NCI-H2171 (cell line): ENCODE measurements at places on chromosomes 1 and 21.

DNA sequence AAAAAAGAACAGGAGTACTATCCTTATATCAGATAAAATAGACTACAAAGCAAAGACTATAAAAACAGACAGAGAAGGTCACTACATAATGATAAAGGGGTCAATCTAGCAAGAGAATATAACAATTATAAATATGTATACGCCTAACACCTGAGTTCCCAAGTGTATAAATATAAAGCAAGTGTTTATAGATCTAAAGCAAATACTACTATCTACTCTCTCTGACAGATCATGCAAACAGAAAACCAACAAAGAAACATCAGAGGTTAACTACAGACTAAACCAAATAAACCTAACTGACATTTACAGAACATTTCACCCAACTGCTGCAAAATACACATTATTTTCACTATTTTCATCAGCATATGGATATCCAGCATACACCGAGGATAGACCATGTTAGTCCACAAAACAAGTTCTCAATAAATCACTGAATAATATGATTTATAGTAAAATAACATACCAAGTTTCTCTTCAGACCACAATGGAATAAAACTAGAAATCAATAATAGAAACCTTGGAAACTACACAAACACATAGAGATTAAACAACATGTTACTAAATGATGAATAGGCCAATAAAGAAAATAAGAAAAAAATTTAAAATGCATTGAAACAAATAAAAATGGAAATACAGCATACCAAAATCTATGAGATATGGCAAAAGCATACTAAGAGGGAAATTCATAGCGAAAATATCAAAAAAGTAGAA is 22.7 kb downstream of the UCHL5 start:
- DNase-seq: no peak

- no peak for DNase-seq
Observed at GRCh38 chr1:213988507-213989001, 781 bp downstream of the PROX1 start.

GRCh38 chr21:39634507-39634906 is 21.8 kb downstream of the B3GALT5 start:
- DNase-seq: no peak

GRCh38 chr1:181551249-181551648 is 67.9 kb downstream of the CACNA1E start:
- no peak for DNase-seq

DNA sequence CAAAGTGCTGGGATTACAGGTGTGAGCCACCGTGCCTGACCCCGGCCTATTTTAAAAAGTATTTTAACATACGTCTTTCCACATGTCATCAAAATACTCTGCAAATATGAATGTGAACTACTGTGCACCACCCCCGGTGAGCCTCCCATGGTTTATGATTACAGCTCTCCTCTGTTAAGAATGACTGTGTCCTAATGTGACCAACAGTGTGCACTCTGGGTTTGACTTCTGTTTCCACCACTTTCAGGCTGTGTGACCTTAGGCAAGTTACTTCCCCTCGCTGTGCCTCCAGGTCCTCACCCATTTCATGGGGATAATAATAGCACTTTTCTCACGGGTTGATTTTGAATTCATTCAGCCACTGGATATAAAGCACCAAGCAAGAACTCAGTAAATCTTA is 14.7 kb downstream of the AMPD2 start:
- no peak for DNase-seq

GRCh38 chr1:161989786-161990185 is 33.9 kb downstream of the OLFML2B start:
- no peak for DNase-seq

GRCh38 chr1:11828511-11828910 is 19.1 kb downstream of the NPPA start:
- no peak for DNase-seq

- DNase-seq: no peak
Observed at GRCh38 chr1:246893191-246893939, 38.4 kb downstream of the AHCTF1 start.

- DNase-seq: no peak
Observed at GRCh38 chr1:193626695-193627094, 440.3 kb upstream of the B3GALT2 start.

DNA sequence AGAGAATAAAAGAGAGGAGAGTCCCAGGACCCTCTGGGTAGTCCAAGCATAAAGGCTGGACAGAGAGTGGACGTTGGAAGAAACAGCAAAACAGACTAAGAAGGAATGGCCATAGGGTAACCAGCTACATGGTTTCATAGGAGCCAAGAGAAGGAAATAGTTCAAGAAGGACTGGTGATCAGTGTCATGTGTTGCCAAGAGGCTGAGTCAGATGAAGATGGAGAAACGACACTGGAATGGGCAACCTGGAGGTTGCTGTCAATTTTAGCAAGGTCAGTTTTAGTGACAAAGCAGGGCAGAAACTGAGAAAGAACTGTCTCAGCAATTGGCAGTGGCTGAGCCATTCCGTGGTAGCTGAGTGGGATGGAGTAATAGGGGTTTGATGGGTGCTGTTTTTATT is 41.4 kb downstream of the HMGB4 start:
- DNase-seq: no peak

DNA sequence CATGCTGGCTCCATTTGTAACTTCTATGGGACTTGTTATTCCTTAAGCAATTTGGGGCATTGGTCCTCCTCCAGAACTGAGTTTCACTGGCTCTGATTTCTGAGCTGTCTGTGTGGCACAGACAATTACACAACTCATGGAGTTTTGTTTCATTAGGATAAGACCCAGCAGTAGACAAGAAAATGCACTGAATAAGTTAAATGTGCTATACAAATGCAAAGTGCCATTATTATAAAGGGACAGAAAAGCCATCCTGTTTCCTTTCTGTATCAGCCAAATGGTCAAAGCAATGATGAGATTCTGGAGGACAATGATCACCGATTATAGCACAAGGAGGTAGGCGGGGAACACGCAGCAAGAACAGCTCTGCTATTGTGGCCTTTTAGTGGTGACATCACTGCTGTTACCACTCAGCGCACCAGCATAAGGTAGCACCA is 81.9 kb downstream of the CNIH3 start:
- no peak for DNase-seq

- DNase-seq: no peak
Observed at GRCh38 chr1:204152310-204153044, 633 bp upstream of the ETNK2 start.

DNA sequence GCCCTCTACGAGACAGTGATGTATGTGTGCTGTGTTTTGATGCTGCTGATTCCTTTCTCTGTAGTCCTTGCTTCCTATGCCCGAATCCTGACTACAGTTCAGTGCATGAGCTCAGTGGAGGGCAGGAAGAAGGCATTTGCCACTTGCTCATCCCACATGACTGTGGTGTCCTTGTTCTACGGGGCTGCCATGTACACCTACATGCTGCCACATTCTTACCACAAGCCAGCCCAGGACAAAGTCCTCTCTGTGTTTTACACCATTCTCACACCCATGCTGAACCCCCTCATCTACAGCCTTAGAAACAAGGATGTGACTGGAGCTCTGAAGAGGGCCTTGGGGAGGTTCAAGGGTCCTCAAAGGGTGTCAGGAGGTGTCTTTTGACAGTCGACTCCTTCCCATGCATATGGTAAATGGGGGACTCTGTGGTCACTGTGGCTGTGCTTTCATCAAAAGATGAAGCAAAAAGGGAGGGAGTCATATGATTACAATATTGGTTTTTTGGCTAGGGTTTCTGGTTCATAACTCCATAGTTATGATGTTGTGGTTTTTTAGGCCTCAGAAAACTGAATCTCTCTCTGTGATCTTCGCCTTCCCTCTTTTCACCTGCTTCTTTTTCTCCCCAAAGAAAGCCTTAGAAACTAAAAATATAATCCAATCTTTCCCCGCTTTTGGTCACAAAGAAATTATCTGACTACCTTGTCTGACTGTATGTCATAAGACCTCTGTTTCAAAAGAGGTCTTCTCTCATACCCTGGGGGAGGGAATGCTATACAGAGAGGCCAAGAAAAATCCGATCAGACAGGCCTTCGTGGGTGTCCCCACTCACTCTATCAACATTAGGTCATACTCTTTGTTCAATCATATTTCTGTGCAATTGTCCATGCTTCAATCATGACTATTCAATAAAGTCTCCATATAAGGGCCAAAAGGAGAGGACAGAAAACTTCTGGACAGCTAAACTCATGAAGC is 4.2 kb downstream of the OR2T1 start:
- no peak for DNase-seq
